ENCODE measurements at places on chromosomes 4 and X.
A peak's percentile ranks its signal among the peaks of the same experiment; 100 is the strongest.

- no peak for DNase-seq
Measured at GRCh38 chr4:111632641-111633151, 512.6 kb upstream of the FAM241A start.

- DNase-seq, result no peak
Measured at GRCh38 chrX:519741-520140, 110.8 kb upstream of the SHOX start.

- peak; percentile 23 for DNase-seq
Measured at GRCh38 chrX:155819966-155820491, 61.1 kb upstream of the VAMP7 start.

DNA sequence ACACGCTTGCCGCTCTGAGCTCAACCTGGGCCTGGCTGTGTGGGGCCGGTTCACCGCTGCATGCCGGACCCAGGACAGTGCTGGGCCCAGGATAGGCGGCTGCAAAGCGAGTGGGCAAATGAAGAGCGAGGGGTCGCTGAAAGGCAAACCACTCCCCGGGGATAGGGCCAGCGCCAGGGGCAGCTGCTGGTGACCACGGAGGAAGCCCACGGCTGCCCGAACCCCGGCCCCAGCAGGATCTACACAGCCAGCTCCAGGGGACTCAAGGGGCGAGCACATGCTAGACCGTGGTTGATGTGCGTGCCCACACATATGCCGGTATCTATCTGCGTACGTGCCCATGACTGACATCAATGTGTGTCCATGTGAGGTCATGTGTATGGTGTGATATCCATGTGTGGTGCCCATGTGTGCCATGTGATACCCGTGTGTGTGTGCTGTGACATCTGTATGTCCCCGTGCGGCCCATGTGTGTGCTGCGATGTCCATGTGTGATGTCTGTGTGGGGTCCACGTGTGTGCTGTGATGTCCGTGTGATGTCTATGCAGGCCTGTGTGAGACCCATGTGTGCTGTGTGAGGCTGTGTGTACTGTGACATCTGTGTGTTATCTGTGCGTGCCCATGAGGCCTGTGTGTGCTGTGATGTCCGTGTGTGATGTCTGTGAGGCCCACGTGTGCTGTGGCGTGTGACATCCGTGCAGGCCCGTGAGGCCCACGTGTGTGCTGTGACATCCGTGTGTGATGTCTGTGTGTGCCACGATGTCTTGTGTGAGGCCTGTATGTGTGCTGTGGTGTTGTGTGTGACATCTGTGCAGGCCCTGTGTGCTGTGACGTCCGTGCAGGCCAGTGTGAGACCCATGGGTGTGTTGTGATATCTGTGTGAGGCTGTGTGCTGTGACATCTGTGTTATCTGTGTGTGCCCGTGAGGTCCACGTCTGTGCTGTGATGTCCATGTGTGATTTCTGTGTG is 24.8 kb downstream of the CTBP1 start:
- DNase-seq, result no peak

- DNase-seq, result no peak
Measured at GRCh38 chr4:108979759-108980158, 216.9 kb upstream of the ETNPPL start.

DNA sequence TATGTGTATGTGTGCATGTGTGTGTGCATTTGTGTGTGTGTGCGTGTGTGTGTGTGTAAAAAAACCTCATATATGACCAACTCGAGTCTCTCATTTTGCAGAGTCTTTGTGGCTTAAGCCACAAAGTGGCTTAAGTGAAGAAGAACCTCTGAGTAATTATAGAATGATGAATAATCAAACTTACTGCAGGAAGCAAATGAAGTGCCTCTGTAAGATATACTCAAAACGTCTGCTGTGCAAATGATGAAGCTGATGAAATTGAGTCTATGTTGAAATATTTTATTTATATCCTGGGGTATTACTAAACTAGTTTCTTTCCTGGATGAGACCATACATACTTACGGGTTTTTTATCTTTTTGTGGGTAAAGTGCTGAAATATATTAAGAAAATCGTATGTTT is 1198.7 kb downstream of the PCDH7 start:
- no peak for DNase-seq

DNA sequence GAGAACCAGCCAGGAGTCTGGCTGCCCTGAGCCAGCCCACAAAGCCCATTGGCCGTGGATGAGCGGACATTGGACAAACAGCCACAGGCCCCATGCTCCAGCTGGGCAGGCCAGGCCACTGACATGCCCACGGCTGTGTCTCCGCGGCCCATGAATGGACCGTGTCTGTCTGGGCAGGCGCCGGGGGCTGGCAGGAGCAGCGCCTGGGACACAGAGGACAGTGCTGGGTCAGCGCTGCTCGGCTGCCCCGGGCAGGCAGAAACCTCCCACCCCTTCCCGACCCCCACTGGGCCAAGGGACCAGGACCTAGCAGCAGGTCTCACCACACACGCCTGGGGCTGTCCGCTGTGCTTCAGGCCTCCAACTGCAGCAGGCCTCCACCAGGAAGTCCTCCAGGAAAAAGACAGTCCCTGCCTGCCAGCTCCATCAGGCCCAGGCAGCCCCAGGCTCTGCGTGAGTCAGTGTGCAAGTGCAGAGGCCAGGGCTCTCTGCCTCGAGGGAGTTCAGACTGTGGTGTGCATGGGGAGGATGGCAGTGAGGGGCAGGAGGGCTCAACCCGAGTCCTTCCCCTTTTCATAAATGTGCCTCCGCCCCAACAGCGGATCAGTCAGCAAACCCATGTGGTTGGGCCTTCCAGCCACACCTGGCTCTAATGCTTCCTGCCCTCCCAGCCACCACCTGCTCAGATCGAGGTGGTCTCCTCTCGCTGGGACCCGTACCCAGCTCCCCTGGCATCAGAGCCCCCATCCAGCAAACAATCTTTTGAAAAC is 17.2 kb upstream of the FGFR3 start:
- DNase-seq, result no peak

DNA sequence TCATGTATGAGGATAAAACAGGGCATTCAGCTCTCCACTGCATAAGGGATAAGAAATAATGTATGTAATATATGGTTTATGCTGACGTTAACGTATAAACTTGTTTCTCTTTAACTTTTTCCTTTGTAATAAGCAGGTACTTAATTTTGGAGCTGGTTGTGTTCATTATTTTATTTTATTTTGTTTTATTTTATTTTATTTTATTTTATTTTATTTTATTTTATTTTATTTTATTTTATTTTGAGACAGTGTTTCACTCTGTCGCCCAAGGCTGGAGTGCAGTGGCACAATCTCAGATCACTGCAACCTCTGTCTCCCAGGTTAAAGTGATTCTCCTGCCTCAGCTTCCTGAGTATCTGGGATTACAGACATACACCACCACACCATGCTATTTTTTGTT is 1932.6 kb upstream of the TENM3 start:
- DNase-seq, result no peak

- no peak for DNase-seq
Measured at GRCh38 chr4:167721617-167722486, 370.5 kb upstream of the ANXA10 start.

DNA sequence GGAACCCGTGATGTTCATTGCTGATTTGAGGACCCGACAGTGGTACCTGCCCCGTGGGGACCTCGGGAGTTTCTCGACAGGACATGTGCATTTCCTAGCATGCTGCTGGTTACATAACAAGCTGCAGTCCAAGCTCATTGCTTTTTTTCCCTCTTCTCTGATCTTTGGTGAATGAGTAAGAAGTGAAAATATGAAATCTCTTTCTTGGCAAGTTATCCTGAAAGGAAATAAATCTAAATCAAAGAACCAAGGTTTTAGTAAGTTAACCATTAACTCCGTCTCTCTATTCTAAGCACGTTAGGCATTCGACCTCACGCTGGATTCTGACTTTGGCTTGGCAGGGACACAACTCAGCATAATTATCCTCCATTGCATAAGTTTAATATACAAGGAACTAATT is 86.6 kb downstream of the STK32B start:
- no peak for DNase-seq

DNA sequence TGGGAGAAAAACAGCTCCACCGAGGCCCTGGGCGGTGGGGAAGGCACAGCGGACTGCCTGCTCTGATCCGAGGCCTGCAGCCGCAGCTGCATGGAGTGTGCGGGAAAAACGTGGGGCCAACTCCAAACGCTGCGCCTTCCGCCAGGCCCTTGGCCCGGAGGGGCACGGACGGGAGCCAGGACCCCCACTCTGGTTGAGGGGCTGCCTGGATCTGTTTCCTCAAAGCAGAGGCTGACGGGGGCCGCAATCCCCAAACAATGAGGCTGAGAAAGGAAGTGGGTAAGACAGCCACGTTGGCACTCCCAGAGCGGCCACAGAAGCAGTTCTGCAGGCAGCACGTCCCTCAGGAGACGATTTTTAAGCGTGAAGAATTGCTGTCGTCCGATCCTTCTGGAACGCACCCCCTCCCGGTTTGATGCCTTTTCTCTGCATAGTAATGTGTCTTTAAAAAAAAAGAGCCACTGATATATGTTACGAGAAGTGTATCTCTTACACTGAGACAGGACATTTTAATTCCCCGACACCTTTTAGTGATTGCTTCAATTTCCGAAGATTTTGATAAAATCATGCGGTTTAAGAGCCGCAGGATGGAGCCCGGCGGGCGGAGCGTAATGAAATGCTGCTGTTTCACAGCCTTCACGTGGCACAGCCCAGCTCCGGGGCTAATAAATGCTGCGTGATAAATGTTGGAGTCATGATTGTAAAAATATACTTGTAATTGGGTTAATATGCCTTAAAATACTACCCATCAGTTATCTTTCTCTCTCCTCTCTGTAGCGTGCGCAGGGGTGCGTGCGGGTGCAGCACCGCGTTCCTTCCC is 85.7 kb downstream of the FAM53A start:
- DNase-seq, result no peak

DNA sequence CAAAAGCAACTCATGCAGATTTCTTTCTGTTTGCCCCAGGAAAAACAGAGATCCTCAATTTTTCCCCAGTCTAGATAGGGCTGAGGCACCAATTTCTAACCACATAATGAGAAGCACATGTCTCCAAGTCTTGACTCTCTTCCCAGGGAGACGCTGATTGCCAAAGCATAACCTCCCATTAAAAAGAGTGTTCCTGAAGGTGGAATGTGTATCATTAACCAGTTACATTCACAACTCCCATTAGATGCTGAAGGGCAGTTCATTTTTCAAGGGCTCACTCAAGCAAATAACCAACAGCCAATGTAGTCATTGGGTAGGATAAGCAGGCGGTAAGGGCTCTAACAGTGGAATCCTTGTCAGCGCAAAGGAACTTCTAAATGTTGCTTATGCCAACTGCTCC is 27.5 kb downstream of the TMEM47 start:
- no peak for DNase-seq

- DNase-seq, result no peak
Measured at GRCh38 chr4:40888933-40889332, 139.2 kb downstream of the NSUN7 start.

DNA sequence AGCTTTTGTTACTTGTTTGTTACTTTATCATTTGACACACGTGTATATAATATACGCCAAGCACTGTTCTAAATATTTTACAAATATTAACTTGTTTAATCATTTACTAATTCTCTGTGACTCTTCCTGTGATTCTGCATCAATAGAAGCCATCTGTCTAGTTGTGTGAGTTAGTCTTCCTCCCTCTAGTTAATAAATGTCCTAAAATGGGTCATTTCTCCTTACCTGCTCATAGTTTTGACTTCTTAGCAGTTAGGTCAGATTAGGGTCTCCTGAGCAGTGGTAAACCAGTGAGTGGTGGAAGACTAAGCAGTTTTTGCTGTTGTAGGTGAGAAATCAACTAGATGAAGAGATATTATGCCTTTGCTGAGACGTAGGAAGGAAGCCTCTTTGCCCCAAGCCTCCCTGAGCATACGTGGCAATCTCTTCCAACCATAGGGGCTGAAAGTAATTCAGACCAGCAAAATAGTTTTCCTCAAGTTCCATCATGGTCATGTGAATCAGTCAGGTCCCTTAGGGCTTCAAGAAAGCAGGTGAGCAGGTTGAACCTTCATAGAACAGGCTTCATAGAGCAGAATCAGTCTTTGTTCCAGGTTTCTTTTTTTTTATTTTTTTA is 38.7 kb upstream of the THOC2 start:
- no peak for DNase-seq

- no peak for DNase-seq
Measured at GRCh38 chr4:31193521-31193920, 473.4 kb downstream of the PCDH7 start.

DNA sequence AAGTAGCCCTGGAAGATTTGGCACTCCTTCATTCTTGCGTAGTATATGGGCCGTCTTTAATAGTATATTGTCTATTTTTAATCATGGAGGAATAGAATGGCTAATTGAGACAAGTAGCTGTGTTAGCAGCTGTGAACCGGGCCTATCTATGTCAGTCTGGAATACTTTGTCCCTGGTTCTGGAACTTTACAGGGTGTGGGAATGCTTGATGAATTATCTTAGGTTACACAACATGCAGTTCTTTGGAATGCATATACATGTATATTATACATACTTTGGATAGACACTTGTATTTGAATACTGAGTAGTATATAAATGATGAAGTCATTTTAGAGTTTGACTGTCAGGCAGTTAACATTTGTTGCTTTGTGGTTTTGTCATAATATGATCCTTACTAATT is 37.4 kb downstream of the PDLIM5 start:
- DNase-seq, result no peak

DNA sequence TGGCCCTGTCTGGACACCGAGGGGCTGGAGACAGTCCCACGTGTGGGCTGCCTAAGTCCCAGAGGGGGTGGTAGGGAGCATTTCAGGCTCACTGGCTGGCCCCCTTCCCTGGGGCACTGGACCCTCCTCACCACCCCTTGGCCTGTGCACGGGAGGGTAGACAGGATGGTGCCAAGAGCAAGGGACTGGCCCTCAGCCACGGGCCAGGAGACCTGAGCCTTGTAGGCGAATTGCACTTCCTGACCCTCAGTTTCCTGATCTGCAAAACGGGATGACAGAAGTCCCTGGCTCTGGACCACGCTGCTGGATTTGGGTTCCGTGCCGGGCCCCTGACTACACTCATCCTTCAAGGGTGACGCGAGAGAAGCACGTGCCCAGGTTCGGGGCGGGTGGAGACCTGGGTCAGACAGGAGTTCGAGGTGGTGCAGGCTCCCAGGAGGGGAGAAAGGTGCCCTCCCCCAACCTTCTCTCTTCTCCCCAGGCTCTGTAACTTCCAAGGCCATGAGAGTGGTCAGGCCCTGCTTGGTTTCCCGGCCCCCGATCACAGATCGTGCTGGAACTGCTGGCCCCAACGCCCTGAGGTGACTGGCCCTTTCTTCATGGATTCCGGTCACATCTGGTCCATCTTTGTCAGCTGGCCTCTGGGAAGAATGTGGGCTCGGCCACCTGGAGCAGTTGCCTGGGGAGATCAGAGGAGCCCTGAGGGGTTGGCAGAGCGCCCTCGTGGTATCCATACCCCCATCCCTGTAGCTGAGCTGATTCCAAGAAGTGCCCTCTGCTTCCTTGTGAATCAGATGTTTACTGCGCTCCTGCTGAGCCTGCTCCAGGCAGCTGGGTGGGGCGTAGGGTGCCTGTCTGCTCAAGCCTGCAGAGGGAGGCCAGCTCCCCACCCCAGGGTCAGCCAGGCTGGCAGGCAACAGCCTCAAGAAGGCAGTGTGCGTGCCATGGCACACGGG is 3.3 kb downstream of the SH3BP2 start:
- no peak for DNase-seq

- DNase-seq, result no peak
Measured at GRCh38 chr4:26964994-26965393, 104.4 kb downstream of the STIM2 start.
